ENCODE measurements at places on chromosomes 11 and 22. TPM values are rescaled to one million over a fixed set of nuclear protein-coding genes. Genes with fewer than 3 reads are reported as not detected.

DNA sequence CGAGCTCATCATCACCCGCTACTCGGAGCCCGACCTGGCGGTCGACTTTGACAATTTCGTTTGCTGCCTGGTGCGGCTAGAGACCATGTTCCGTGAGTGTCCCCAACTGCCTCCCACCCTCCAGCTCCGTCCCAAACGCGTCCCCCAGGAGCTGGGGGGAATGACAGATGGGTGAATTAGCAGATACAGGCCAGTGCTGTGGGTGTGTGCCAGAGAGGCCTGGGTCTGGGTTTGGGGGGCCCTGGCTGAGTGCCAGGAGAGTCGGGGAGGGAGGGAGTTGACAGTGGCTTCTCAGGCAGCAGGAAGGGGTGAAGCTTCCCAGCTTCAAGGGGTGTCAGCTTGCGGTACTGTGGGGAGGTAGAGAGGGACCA is 28.6 kb downstream of the CAPN1 start:
- no peak for DNase-seq

ARHGAP8 gene
- 0.33 TPM for total RNA-seq

DNA sequence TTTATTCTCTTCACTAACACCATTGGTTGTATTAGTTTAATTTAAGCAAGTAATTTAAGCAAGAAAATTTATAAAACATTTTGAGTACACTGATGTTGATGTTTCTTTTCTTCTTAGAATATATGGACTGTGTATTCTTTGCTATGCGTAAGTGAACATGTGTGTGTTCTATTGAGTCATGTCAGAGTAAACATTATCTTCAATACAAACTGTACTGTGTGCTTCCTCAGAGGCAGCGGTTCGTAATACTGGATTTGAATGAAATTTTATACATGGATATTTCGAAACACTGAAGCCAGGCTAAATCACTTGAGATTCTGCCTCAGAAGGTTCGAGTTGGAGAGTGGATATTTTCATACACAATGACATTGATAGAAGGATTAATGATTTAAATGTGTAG is 452.6 kb downstream of the LUZP2 start:
- DNase-seq = no peak

- no peak for DNase-seq
These were observed at the start of gene PCF11 for GRCh38 chr11:83156996-83157593. Gene PCF11, plus strand, starts transcription at chr11:83157131. Its CDS starts 309 bp downstream, at chr11:83157440.

DNA sequence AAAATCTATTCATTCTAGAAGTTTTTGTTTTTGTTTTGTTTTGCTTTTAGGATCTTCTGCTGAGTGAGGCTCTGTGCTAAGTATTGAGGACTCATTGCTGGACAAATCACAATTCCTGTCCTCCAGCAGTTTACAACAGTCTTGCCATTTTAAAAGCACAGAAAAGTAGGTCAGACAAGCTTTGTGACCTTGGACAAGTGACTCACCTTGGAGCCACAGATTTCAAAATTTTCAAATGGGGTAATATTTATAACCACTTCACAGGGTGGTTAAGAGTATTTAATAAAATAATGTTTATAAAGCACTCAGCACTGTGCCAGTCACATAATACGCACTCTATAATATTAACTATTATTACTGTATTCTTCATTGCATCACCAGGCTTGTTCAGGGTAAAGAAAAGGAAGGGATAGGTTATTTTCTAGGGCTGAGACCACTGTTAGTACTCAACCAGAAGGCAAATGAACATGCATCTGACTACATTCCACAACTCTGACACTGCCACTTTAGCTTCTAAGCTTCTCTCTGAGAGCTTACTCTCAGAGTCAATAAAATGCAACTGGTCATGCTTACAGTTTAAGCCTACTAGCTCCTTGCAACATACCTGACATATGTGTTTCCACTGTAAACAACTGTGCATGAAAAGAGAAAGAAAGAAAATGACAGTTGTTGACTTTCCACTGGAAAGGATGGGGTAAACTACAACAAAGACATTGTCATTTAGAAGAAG is 63.2 kb upstream of the FIBIN start:
- no peak for DNase-seq

GRCh38 chr11:12064136-12064953 is 46.0 kb upstream of the MICAL2 start:
- DNase-seq = no peak

DNA sequence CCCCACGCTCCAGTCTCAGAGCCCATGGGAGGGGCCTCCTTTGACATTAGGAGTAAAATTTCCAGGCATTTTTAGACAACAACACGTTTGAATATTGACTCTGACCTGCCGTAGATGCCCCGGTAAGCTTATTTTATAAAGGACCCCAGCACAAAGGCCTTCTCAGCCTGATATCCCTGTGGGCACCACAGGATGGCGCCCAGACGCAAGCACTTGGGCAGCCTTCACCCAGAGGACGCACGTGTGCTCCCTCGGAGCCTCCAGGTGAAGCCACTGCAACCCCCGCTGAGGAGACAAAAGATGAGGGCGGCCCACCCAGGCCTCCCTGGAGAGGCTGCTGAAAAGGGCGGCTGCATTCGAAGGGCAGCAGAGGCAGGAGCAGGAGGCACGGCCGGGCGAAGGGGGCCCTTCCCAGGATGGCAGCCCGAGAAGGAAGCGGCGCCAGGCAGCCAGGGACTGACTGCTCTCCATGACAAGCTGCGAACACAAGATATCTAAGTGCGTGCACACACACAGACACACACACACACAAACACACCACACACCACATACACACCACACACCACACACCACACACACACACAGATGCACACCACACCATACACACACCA is 15.2 kb upstream of the TH start:
- DNase-seq = no peak

- no peak for DNase-seq
These were observed 281.1 kb downstream of the FAT3 start for GRCh38 chr11:92505689-92506088.

A4GALT gene
- 81.8 TPM for total RNA-seq

AP2A2 gene
- 80.7 TPM for total RNA-seq

All from esophagus muscularis mucosa (tissue), 4 donors.